ENCODE measurements at places on chromosomes 2 and 18.

DNA sequence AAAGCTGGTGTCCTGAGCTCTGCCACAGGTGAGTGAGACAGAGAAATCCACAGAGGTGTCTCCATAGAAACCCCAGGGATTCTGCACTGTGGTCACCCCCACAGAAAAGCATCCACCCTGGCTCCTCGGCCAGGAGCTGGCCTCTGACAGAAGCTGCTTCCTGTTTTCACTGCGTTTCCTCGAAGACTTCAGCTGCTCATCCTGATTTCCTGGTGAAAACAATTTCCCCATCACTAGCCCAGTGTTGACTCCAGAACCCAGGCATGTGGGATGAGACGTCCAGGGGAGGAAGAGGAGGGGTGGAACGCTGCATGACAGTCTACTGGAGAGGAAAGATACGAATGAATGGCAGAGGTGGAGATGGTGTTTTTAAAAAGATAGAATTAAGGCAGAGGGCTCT is 60.3 kb upstream of the GPR45 start:
- DNase-seq: no peak

- DNase-seq: no peak
Observed at GRCh38 chr2:54871457-54872107, 148.1 kb downstream of the EML6 start.

GRCh38 chr2:222033541-222033940 is 265.3 kb downstream of the PAX3 start:
- DNase-seq: no peak

GRCh38 chr2:223688094-223688835 is 86.1 kb upstream of the SCG2 start:
- DNase-seq: no peak

- no peak for DNase-seq
Observed at GRCh38 chr18:26255695-26256622, 29.7 kb downstream of the TAF4B start.

DNA sequence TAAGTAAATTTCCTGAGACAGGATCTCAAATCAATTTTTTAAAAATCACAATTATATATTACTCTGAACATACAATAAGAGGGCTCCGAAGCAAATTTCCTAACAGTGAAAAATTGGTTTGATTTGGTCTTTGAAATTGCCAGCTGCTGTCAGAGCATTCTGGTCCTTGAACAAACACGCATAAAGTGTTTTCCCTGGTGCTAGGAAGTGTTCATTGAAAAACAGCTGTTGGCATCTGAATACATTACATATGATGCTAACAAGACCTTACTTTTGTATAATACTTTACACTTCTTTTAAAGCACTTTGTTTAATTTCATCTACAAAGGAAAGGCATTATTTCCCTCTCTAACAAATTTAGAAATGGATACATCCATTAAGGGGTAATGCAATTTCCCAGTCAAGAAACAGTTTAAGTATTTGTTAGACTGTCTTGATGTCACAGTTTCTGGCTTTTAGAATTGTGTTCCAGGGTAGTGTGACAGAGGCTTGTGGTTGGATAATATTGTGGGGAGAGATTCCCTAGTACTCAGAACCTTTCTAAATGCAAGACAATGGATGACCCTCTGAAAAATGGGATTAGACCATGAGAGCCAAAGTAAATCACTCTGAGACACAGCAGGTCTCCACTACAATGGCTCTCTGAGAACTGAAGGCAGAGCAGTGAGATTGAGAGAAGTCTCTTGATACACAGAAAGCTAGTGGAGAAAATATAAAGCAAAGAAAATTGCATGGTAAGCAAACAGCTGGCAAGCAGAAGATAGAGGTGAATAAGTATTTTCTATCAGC is 299.0 kb downstream of the TRIB2 start:
- no peak for DNase-seq

- no peak for DNase-seq
Observed at GRCh38 chr2:15754703-15755099, 163.0 kb downstream of the DDX1 start.

Measured in Caco-2 (cell line).